H4 (cell line): ENCODE measurements at places on chromosomes 2 and 18. TPM values are rescaled to one million over a fixed set of nuclear protein-coding genes. Genes with fewer than 3 reads are reported as not detected.
A peak's percentile ranks its signal among the peaks of the same experiment; 100 is the strongest.

Gene ATOH8
- total RNA-seq = 13.1 and 13.6 TPM in 2 replicates

- no peak for DNase-seq
Observed at GRCh38 chr2:179578171-179578916, 283.1 kb downstream of the ZNF385B start.

- DNase-seq = no peak
Observed at GRCh38 chr2:176745543-176746200, 466.9 kb upstream of the HNRNPA3 start.

GRCh38 chr18:54215069-54215468 is 9.4 kb downstream of the MBD2 start:
- peak; percentile 5 for DNase-seq

DNA sequence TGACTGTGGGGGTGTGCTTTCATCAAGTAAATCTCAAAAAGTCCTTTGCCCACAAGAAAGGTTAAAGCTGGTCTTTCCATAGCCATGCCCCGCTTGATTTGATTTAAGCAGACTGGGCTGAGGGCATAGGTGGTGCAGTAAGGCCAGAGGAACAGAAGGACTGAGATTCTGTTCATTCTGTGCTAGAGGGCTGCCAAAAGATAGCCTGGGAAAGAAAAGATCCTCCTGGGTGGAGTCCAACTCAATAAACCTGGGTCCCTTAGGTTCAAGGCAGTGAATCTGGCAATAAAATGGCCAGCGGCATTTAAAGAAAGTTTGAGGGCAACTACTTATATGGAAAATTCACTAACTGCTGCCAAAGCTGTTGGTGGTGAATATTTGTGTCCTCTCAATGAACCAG is 59.2 kb upstream of the MAP3K20 start:
- DNase-seq = no peak

DNA sequence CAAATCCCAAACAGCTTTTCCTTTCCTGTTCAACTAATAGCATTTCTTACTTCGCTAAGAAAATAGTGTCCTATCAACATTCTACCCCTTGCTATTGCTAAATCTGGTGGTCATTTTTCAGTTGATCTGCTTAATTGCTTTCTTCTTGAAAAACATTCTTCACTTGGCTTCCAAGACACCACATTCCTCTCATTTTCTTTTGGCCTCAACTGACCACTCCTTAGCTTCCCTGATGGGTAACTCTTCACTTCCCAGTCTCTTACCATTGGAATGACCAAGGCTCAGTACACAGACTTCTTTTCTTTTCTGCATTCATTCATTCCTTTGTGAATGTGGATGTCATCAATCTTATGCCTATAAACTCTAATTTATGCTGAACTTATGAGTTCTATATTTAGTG is 230.8 kb upstream of the CDH2 start:
- no peak for DNase-seq

- no peak for DNase-seq
Observed at GRCh38 chr18:9655232-9655767, 40.9 kb upstream of the PPP4R1 start.

Gene C1GALT1C1L
- 3.9 and 4.2 TPM in 2 replicates for total RNA-seq

Gene C2orf78
- 0.31 and 0.45 TPM in 2 replicates for total RNA-seq

DNA sequence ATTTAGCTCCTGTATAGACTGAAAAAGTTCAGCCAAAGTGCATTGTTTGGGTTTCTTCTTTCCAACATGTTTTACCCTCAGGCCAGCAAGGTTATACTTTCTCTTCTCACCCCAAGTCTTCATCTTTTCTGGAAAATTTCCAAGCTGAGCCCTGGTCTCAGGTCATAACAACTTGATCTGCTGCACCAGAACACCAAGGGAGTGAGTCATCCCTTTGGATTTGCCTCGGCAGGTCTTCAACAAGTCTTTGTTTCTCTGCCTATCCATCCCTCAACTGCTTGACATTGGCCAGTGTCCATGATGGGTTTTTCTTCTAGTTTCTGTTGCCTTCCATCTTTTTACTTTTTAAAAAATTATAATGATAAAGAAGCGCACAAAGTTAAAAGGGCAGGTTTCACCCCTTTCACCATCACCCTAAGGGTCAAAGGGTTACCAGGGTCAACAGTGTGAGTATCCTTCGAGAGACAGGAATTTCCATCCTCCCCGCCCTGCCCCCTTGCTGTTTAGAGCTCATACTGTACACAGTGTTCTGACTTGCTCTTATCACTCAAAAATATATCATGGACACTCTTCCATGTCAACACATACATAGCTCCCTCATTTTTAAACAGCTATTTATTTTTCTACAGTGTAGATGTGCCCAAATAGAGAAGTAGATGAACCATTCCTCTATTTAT is 5.7 kb upstream of the SPATS2L start:
- peak; percentile 59 for DNase-seq

GRCh38 chr2:241501551-241501950 is 6.8 kb downstream of the STK25 start:
- no peak for DNase-seq

GRCh38 chr2:139744273-139744672 is 964.1 kb upstream of the NXPH2 start:
- DNase-seq = no peak

GRCh38 chr2:169260846-169261642 is 101.3 kb downstream of the LRP2 start:
- no peak for DNase-seq

DNA sequence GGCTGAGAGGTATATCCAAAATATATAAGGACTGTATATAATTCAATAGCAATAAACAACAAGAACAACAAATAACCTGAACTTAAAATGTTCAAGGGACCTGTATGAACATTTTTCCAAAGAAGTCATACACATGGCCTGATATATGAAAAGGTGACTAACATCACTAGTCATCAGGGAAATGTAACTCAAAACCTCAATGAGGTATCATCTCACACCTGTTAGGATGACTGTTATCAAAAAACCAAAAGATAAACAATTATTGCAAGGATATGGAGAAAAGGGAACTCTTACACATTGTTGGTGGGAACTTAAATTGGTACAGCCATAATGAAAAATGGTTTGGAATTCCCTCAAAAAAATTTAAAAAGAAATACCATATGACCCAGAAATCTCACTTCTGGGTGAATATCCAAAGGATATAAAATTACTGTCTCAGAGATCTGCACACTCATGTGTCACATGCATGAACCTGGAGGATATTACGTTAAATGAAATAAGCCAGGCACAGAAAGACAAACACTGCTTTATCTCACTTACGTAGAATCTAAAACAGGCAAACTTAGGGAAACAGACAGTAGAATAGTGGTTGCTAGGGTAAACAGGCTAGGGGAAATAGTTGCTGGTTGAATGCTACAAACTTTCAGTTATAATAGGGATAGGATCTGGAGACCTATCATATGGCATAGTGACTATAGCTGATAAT is 334.5 kb upstream of the MMADHC start:
- DNase-seq = no peak

Gene HTR2B
- not detected in 2 replicates for total RNA-seq

DNA sequence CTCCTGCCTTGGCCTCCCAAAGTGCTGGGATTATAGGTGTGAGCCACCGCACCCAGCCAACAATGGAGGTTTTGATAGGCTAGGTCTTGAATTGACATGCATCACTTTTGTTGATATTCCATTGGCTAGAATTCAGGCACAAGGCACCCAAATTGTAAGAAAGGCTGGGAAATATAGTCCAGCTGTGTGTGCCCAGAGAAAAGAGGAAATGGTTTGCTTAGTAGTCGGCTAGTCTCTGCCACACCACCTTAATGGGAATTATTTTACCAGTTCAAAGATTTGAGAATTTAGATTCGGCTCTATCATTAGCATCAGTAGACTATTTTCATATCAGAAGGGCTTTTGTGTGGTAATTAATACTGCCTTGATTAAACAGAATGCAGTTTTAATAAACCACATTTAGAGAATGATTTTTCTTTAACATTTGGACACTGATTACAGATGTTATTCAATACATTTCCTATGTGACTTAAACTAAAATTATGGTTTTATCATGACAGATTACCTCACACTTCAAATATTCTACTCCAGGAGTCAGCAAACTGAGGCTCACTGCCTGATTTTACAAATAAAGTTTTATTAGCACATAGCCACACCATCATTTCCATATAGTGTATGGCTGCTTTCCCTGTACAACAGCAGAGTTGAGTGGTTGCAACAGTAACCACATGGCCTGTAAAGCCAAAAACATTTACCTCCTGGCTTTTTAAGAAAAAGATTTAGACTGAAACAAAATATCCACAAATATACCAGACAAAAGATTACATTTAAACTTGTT is 27.4 kb downstream of the DBI start:
- no peak for DNase-seq

DNA sequence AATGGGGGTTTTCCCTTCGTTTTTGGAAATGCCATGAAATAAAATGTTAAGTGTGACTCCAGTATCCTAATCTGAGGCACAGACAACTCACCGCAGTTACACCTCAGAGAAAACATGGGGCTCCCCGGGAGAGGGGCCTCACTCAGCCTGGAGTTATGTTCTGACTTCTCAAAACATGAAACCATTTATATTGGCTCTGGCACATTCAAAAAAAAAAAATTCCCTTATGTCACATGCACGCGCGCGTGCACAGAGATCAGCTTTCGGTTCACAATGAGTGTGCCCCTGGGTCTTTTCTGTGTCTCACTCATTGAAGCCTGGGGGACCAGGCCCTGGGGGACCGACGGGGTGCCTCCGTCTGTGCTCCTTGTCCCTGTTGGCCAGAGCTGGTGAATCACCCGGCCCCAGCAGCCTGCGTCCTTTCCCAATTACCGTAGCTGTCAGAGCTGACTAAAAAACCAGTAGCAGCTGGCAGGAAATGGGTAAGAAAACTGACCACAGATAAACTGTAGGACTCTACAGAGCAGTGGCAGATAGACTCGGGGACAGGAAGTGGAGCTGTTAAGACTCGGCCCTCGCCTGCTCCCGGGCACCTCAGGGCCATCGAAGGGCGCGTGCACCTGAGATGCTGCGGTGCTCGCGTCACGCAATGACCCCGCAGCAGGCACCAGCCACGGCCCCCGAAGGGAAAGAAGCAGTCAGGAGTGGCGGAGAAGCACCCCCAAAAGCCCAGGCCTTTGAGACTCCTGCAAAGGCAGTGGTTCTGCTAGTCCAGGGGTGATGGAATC is 138.3 kb upstream of the ID2 start:
- DNase-seq = peak; percentile 84

DNA sequence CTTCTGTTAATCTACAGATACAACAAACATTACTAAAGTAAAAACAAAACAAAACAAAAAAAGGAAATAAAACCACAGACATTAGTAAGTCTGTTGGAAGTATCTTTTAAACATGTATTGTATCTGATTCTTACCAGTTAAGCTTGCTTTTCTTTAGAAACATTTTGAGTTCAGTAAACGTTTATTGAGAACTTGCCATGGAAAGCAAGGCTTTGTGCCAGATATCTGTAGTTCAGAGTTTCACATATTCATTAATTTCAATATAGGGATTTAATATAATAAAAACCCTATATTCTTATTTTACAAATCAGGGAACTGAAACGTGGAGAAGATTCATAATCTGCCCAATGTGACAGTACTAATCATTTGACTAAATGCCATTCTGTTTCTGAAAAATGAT is 1101.0 kb upstream of the GYPC start:
- no peak for DNase-seq
